ENCODE measurements at places on chromosomes 6 and 20.

- DNase-seq, result no peak
Measured at GRCh38 chr20:57051096-57051495, 215.3 kb downstream of the BMP7 start.

DNA sequence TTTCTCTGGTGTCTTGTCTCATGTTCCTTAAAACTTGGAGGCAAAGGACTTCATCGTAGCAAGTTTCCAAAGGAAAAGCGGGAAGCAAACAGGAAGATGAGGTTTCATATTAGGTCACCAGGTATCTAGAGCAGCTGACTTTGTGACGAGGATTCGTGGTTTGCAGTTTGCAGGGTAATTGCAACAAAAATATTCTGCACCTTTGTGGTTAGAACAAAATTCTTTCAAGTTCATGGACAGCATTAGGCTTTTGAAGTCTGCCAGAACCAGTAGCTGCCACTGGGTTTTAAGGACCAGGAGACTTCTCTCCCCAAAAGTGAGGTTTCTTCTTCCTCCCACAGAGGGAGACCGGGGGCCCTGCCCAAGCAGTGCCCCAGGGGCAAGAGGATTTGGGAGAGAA is 63.4 kb downstream of the RPP40 start:
- DNase-seq, result no peak

- DNase-seq, result no peak
Measured at GRCh38 chr20:47800623-47801022, 15.3 kb upstream of the SULF2 start.

DNA sequence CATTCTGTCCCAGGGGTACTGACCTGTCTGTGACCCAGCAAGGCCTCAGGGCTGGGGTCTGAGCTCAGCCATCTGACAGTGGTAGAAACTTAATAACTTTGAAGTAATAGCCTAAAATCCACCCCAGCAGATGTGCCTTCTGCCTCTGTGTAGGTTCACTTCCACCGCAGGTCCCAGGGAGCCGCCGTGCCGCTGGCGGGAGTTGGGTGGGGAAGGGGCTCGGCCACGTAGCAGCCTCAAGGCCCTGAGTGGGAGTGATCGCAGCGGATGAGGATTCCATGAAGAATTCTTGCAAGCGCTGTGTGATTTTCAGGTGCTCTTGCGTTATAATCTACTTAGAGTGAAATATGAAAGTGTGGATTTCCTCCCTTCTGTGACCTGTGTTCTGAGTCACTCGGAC is 163.7 kb downstream of the DTNBP1 start:
- no peak for DNase-seq

DNA sequence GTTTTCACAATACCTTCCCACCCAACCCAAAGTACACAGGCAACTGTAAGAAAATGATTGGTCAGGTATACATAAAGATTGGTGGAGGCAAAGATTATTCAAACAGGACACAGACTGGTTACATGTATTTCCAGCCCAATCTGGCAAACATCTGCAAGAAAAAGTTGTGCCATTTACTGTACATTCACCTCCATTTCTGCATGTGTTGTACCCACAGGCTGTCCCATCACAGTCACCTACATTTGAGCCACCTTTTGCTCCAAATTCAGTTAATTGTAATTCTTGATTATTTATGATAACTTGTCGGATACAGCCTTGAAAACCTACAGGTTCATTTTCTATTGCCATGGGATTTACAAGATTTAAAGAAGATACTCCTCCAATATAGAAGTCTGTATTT is 85.6 kb downstream of the PHF3 start:
- DNase-seq, result no peak

Data from cortex of kidney (tissue), 1 donor.